ENCODE measurements at places on chromosomes 6 and 20. TPM values are rescaled to one million over a fixed set of nuclear protein-coding genes. Genes with fewer than 3 reads are reported as not detected.

DNA sequence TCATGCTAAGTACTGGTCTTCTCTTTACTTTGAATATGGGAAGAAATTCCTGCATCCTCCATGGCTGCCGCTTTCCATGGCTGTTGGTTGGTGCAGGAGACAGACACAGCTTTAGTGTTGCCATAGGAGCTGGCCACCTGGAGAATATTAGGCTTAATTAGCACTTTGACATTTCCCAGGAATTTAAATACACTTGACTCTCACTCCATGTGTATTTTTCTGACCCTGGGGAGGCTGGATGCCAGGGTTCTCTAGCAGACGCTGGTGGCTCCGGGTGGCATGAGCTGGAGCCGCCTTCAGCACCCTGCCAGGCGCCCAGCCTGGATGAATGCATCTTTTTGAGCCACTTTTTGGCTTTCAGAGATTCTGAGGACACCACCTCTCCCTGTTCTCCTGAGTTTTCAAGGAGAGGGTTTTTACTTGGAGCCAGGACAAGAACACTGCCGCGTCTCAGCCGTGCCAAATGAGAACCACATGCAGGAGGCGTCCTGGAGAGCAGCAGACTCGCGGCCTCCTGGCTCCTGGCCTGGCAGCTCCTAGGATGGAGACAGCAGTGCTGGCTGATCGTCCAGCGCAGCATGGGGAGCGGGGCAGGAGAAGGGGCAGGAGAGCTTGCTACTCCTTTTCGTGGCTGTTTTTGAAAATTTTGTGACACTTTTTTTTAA lies 258.8 kb downstream of the SMOC2 start:
- peaks cover 2% of the 10 kb centered on the region for H3K27me3 ChIP-seq
- no peak overlapping the region for H3K4me3 ChIP-seq
- no peak overlapping the region for H3K27ac ChIP-seq
- H3K36me3 ChIP-seq = no peaks in the 10 kb centered on the region
- peak; percentile 86 for DNase-seq

DNA sequence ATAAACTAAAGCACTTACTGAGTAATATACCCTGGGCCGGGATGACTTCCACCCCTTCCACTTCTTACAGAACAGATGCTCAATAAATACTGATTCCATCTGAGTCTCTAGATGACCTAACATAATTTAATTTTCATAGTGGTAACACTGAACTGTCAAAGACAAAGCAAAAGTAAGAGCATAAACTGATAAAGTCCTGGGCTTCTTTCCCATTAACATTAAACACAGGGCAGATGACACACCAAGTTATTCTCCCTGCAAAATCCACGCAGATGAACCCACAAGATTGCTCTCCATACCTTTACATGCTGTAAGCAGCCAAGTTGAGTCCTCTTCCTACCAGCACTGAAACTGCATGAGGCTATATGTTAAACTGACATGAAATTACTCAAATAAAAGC lies 27.1 kb downstream of the AGPAT4 start:
- no peaks in the 10 kb centered on the region for H3K4me1 ChIP-seq
- no peak for DNase-seq
- H3K4me3 ChIP-seq = no peak overlapping the region
- H3K27ac ChIP-seq = no peak overlapping the region
- H3K36me3 ChIP-seq = peaks cover 3% of the 10 kb centered on the region

DNA sequence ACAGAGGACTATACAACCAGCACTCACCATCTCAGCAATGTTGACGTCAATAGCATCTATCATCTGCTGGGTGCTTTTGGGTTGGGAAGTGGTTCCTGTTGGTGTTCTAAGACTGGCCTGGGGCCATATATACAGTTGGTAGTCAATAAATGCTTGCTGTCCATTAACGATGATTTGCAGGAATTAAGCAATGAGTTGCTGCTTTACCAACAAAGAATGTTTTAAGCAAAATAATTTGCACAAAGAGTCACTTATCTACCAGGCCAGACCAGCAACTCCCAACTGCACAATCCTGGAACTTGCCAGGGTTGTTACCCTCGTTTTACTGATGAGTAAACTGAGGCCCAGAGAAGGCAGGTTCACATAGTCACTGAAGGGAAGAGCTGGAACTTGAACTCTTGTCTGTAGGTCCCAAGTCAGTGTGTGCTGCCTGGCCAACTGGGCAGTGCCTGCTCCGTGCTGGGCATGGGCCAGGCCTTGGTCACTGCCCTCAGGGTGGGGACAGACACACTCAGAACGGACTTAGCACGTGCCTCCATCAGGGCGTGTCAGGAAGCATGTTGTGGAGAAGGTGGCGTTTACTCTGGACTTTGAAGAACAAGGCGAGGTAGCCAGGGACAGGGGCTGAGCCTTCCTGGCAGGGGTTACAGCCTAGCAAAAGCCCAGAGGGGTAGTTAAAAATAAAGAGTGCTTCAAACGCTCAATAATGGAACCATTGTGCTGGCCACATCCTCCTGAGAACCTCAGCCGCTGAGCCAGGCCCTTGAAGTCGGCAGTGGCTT lies 2.5 kb upstream of the SRC start:
- H3K27ac ChIP-seq = no peak overlapping the region
- H3K27me3 ChIP-seq = peaks cover 4% of the 10 kb centered on the region
- H3K4me3 ChIP-seq = no peak overlapping the region
- peaks cover 12% of the 10 kb centered on the region for H3K4me1 ChIP-seq
- peaks cover 3% of the 10 kb centered on the region for H3K36me3 ChIP-seq

- H3K36me3 ChIP-seq = no peaks in the 10 kb centered on the region
- peaks cover 40% of the 10 kb centered on the region for H3K4me1 ChIP-seq
- H3K27me3 ChIP-seq = no peaks in the 10 kb centered on the region
- no peak overlapping the region for H3K4me3 ChIP-seq
- DNase-seq = no peak
These were observed 25.1 kb upstream of the NFATC2 start for GRCh38 chr20:51567622-51568021.

- no peak overlapping the region for H3K27ac ChIP-seq
- H3K27me3 ChIP-seq = no peaks in the 10 kb centered on the region
- H3K4me3 ChIP-seq = no peak overlapping the region
- H3K36me3 ChIP-seq = no peaks in the 10 kb centered on the region
- DNase-seq = no peak
These were observed 99.4 kb upstream of the RIPOR2 start for GRCh38 chr6:25035174-25035511.

The MOXD1 gene
- 3.1 TPM for total RNA-seq

The DDX27 gene
- total RNA-seq = 23.5 TPM

The TINAG gene
- 0.04 TPM for total RNA-seq

Data from muscle of leg (tissue), 16 donors.